Activated CD4-positive, alpha-beta T cell treated with anti-CD3 and anti-CD28 coated beads, Interleukin-2, amount 50 U/mL, for 4 hours (primary cell): ENCODE measurements at places on chromosomes 3 and 15.

DNA sequence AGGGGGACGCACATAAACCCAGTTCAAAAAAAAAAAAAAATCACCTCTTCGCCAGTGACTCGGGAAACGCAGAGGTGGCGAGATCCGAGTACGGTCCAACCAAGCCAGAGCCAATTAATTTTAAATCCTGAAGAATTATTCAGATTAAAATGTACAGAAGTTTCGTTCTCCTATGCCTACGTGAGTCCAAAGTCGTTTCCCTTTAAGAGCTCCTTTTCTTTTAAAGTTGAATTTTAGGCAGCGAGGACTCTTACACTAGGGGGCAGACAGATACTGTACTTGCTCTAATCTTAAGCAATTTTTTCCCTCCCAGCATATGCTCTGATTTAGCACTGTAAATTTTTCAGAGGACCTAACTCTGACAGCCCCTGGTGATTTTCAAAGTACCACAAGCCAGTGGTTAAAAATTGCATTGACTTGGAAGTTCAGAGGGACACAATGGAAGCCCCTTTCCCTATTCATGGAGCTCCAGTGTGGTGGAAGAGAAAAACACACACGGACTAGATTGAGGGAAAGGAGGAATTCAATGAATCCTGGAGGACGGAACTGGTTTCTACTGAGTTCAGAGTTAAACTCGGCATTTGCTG, 3.3 kb upstream of the NR2F2 start:
- no peak for DNase-seq

GRCh38 chr15:85108136-85108535, 126.5 kb downstream of the PDE8A start:
- no peak for DNase-seq

DNA sequence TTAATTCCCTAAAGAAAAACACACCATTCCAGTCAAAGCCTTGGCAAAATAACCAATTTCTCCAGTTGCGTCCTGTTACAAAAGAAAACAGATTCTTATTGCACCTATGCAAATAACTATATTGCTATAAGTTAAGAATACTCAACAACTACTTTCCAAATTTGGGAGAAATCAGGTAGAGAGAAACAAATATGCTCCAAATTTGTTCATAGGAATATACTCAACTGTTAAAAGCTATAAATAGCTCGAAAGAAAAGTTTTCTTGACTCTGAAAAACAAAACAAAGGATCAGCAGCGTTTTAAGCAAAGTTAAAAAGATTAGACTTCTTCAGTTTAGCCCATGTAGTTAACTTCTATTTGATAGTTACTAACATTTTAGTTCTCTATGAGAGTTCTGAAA, 20.1 kb upstream of the SKIL start:
- no peak for DNase-seq

GRCh38 chr3:134104031-134104430, 74.3 kb upstream of the SLCO2A1 start:
- no peak for DNase-seq

- DNase-seq = no peak
These were observed 18.5 kb upstream of the PTX3 start for GRCh38 chr3:157418104-157418503.

GRCh38 chr3:172185907-172186306, 146.5 kb downstream of the FNDC3B start:
- no peak for DNase-seq

- DNase-seq = no peak
These were observed 456.3 kb downstream of the GABRG3 start for GRCh38 chr15:27427276-27427675.

GRCh38 chr3:122098611-122099010, 43.4 kb downstream of the CD86 start:
- no peak for DNase-seq

DNA sequence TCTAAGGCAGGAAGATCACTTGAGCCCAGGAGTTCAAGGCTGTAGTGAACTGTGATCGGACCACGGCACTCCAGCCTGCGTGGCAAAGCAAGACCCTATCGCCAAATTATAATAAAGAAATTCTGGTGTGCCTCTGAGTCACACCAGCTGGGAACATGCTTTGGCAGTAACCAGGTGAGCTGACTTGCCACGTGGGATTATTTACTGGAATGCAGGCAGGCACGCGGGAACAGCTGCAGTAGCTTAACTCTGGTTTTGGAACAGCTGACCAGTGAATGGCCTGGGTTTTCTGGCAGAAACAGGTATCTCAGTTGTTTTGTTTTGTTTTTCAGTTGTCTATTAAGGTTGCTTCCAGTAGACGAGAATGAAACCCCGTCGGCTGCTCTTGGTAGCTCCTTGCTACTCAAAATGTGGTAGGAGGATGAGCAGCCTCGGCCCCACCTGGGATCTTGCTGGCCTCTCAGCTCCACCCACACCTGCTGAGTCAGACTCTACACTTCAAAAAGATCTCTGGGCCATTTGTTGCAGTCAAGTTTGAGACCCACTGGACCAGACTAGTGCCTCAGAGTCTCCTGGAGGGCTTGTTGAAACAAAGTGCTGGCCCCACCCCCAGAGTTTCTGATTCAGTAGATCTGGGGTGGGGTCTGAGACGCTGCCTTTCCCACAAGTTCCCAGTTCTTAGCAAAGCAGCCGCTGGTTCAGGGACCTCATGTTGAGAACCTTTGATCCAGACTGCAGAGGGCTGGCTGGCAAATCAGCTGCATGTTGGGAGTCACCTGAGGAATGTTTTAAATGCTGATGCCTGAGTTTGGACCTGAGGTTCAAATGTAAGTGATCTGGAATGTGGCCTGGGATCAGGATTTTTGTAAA, 26.6 kb downstream of the IDH2 start:
- DNase-seq = no peak

DNA sequence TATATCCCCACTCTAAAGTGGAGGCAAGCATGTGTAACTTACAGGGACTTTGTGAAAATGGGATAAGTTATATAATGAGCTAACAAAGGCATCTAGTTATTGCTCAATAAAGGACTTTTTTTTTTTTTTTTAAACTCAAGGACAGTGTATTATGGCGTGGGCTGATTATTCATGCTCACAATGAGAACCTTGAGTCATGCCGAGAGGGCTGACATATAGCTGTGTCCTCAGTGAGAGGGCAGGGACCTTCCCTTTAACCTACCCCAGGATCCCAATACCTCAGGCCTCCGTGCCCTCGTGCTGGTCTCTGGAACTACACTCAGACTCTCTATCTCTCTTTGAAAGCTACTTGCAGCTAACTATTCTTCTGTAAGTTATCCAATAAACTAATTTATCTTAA, 319.9 kb upstream of the ICE2 start:
- no peak for DNase-seq

DNA sequence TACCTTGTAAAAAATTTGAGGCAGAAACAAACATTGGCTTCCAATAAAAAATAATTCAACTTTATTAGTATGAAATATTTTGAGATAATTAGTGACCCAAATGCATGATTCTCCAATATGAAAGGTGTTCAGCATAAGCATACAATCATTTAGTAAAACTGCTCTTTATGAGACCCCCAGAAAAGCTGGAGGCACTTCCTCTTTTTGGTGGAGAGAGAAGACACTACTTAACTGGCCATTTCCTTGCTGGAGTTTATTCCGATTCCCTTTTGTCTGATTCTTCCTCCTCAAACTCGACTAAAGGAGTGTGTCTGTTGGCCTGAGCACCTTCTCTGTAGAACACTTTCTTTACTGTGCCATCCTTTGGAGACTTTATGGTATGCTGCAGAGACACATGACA, 34.8 kb upstream of the DCUN1D1 start:
- no peak for DNase-seq

DNA sequence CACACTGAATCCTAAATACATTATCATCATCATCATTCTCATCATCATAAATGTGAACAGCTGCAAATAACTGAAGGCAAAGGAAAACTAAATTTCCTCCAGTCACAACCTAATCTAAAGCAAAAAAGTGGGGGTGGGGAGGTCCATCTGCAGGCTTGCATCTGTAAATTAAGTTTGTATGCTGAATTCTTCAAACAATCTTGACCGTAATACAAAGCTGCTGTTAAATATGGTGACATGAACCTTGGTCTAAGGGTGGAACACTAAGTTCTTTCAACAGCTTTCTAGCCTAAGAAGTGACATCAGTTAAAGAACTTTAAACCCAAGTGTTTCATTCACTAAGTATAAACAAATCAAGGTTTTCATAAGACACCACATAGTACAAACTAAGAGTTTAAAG, 4.3 kb downstream of the LRRFIP2 start:
- DNase-seq = no peak

DNA sequence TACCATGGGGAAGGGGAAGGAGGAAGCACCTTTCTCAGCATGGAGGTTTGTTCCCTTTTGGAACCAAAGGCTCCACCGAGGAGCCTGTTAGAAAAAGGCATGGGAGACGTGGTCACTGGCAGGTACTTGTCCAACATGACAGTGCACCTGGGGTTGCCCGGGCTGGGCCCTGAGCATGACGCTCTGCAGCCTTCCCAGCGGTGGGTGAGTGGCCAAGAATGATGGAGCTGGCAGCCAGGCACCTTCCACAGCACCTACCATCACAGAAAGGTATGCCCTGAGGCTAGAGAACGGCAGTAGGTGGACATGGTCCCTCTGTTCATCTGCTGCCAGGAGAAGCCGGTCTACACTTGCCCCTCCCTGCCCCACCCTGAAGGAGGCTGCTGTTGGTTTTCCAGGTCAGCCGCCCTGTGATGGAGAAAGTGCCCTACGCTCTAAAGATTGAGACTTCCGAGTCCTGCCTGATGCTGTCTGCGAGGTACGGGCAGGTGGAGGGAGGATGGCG, 29.0 kb upstream of the NR2C2 start:
- DNase-seq = no peak

DNA sequence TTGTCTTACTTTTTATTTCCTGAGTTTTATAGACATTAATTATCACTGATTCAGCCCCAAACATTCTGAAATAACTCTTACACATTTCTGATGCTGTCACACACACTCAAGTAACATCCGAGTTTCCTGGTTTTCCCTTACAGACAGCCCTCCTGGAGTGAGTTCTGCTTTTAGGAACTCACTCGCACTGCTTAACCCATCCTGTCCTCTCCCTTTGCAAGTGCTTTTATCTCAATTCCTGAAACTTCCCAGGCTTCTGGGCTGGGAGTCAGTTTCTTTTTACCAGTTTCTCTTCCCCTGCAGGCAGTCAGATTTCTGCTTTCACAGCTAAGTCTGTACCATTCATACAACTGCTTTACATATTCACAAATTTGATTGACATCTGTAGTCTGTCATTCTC, 15.6 kb upstream of the SH3GL3 start:
- DNase-seq = no peak

GRCh38 chr3:16481546-16481897, 32.0 kb downstream of the RFTN1 start:
- no peak for DNase-seq

DNA sequence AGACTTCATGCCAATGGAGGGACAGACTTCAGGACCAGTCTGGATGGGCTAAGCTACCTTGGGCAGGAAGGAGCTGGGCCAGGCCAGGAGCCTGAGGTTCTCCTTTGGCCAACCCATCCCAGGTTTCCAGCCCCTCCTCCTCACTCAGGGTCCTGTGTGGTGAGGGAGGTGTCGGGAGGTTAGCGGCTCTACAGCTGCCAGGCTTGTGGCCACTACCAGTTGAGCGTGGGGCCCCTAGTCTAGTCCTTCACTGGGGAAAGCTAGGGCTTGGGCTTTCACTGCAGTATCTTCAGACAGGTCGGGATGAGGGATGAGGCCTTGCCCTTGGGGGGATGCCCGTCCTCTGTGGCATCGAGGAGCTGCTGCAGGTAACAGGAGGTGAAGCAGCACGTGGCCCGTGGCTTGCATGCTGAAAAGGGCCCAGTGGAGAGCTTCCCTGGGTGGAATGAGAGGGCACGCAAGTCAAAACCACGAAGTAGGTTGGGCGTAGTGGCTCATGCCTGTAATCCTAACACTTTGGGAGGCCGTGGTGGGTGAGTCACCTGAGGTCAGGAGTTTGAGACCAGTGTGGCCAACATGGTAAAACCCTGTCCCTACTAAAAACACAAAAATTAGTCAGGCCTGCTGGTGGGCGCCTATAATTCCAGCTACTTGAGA, 8.5 kb upstream of the FANCD2 start:
- no peak for DNase-seq
